Hippocampal formation (tissue), 2 donors: ENCODE measurements at places on chromosomes 11 and 22.

DNA sequence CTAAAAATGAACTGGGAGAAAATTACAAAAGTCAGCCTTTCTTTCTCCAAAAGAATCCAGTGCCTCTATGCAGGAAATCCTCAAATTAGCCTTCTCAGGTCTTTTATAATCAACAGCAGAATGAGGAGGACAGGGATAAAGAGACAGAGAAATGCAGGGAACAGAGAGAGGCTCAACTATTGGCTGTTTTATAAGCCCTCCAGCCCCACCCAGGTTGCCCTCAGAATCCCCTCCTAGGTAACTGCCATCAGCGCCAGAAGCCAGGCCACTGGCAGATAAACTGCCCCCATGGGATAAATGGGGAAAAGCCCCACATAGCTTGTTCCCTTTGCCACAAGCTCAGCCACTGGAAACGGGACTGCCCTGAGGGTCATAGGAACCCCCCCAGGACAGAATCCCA is 10.9 kb upstream of the HMOX1 start:
- no peak for DNase-seq

GRCh38 chr22:45001653-45002052 is 8.2 kb downstream of the PHF21B start:
- DNase-seq, result no peak

- no peak for DNase-seq
Observed at GRCh38 chr11:131418189-131418588, 47.8 kb downstream of the NTM start.

DNA sequence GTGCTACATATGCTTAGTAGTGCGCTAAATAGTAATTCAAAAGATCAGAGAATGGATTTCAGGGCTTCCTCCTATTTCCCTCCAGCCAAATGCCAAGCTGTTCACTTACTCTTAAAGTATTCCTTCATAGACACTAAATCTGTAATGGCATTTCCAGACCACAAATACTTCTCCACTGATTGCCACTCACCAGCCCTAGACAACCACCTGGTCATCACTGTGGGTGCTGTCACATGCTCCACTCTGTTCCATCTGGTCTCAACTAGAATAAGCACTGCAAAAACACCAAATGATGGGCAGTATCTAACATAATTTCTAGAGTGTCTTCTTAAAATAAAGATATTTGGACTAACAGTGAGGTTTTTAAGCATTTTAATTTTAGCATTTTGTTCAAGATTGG is 341.3 kb downstream of the AASDHPPT start:
- DNase-seq, result no peak

DNA sequence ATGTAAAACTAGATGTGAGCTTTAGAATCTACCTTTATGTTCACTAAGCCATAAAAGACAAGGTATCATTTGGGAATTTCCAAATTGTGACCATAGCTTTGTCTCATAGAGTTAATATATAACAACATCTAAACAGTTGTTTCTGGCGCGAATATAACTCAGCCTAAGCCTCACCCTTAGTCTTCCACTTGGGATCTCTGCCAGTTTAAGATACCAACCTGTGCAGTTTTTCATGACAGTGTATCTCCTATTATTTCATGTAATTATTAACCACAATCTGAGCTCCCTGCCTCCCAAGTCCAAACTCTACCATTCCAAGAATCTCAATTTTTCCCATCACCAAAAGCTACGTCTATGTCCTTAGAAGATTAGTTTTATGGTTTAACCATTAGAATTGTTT is 572.5 kb upstream of the ISX start:
- DNase-seq, result no peak

GRCh38 chr11:8250981-8251615 is 12.6 kb downstream of the LMO1 start:
- DNase-seq, result no peak

DNA sequence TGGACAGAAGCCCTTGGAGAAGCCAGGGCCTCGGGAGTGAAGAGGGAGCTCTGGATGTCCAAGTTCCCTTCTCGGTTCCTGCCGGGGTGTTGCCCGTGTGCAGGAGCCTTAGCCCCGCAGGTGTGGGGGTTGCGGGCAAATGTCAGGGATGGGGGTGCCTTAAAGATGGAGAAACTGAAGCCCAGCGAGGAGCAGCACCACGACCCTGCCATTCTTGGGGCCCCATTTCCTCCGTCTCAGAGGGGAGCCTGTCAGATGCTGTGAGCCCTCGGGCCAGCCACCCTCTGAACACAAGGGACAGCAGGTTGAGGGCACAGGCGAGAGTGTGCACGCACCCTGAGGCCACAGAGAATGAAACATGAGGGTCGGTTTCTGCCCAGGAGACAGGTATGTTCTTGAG is 6.3 kb downstream of the OSBPL5 start:
- no peak for DNase-seq

DNA sequence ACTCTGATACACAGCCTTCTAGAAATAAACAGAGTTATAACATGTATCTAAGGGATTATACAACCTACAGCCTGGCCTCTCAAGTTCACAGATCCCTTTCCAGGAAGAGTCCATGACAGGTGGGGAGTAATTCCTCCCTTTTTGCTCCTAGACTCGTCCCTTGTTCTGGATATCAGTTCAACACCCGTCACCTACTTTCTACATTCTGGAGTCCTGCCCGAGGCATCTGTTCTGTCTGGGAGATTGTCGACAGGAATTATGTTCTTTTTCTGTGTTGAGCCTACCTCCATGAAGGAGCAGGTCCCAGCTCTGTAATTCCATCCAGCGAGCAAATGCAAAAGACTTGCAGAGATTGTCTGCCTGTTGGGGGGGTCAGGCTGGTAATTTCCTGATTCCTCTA is 224.6 kb upstream of the NTM start:
- no peak for DNase-seq

DNA sequence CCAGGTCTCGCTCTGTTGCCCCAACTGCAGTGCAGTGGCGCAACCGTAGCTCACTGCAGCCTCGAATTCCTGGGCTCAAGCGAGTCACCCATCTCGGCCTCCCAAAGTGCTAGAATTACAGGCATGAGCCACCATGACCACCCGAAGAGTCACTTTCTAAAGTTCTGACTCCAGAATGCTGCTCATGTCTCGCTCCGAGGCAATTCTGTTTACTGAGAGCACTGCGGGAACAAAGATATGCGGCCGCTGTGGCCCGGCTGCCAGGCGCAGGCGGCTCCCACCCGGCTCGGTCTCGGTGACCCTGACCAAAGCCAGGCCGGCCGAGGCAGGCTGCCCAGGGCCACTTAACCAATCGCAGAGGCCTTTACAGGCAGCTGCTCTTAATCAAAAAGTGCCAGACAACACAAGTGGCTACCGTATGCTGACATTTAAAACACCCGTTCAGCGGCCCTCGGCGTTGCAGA is 78.7 kb downstream of the PHF21B start:
- DNase-seq, result peak; percentile 24

DNA sequence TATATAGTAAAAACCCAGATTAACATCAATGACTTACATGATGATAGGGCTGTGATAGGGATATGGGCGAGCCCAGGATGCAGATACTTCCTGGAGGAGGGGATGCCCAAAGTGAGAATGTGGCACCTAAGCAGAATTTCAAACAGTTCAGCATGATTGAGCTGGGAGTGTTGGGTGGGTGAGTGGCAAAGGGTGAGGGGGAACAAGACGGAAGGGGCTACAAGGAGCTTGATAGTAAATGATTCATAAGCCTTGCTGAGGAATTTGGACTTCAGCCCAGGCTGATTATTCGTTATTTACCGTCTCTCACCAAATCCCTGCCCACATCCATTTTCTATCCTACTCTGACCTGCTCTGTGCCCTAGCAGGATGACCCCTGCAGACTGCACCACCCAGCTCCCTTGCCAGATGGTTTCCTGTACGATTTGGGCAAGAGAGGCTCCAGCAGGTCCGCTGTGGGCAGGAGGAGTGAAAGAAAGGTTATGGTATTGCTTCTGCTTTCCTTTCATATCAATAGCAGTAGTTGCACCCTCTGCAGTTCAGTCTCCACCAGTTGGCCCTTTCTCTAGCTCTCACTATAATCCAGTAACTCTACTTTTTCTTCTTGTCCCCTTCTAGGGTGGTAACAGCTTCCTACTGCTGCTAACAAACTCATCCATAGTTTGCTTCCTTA is 30.3 kb upstream of the SIK2 start:
- no peak for DNase-seq

GRCh38 chr11:20363149-20363499 is 390 bp upstream of the HTATIP2 start:
- no peak for DNase-seq

DNA sequence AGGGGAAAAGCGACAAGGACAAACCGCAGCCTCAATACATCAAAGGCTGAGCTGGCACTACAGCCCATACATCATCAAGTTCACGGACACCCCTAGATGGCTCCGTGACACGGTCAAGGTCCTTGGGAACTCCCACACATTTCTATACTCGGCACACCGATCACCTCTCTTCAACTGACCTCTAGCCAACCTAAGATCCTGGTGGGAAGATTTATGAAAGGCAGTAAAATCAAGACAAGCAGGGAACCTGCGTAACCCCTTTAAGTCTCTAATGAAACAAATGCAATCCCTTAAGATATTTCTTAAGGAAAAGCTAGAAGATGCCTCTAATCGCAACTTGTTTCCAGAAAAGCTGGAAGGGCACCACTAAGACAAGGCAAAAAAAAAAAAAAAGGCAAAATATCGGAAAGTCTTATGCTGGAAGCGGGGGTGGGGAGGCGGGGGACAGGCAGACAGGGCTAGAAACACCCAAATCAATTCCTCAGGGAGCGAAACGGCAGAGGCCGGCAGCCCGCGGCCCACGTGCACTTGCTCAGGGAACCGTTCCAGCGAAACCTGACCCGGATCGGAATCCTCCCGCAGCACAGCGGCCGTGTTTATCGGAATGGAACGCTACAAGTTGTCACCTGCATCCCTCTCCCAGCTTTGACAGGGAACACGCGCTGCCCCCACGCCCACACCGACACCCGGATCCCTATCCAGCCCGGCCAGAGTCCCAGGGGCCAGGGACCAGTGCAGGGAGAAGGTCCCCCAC is 1.4 kb downstream of the ARHGAP20 start:
- no peak for DNase-seq

DNA sequence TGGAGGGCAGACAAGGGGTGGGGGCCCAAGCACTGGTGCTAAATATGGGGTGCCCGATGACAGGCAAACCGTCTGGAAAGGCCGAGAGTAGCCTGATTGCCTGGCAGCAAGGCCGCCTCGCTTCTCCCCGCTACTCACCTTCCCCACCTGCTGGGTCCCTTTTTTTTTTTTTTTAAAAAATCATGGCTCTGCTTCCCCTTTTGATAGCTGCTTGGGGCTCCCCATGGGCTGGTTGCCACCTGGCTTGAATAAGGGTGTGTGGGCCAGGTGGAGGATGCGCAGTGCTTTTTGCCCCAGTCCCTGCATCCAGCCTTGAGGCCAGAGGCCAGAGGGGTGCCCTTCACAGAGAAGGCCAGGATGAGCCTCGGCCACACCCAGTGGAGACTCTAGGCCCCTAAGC is 112.0 kb downstream of the ST3GAL4 start:
- DNase-seq, result no peak

DNA sequence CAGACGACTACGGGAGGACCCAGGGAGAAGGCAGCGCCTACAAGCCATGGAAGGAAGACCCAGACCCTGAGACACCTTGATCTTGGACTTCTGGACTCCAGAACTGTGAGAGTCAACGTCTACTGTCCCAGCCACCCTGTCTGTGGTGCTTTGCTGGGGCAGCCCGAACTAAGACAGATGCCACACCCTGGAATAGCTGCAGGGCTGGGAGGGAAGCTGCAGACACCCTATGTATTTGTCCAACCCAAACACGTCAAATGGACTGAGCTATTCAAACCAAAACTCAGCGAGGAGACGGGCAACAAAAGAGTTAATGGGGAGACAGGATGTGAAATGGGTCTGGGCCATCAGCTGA is 169.3 kb downstream of the CTTN start:
- DNase-seq, result no peak

DNA sequence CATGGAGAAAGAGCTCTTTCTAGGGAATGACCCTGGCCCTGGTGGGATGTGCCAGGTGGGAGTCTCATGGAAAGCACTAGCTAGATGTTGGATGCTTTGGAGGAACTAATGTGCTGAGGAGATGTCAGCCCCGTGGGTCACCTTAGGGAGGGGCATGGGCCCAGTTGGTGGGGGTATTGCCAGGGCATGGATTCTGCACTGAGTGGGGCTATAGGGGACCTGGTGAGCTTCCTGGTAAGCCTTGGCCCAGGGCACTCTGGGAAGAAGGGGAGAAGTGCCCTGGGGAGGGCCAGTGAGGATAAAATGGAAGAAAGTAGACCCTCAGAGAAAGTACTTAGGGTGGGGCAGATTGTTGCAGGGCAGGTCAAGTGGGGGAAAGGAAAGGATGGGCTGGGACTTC is 65.2 kb upstream of the SORL1-AS1 start:
- DNase-seq, result no peak

DNA sequence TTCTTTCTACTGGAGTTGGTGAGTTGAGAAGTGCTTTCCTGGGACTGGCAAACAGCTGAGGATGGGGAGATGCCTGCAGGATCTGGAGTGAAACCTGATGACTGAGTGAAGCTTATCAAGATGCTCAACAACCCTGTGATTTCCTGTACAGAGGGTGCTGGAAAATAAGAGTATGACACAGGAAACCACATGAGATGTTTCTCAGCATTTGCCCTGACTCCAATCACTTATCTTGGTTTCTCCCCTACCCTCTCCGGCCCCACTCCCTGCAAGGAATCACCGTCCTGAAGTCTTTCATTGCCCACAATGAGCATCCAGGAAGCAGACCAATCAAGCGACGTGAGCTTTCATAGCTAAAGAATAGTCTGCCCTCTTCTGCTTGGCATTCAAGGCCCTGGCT is at the start of gene MRGPRX2:
Gene MRGPRX2, minus strand, starts transcription at position 89 of the 400 bp plus-strand sequence. CDS start 4,315 bp downstream, outside the sequence.
- no peak for DNase-seq

- DNase-seq, result no peak
Observed at GRCh38 chr22:45934659-45935341, 42.2 kb downstream of the WNT7B start.

DNA sequence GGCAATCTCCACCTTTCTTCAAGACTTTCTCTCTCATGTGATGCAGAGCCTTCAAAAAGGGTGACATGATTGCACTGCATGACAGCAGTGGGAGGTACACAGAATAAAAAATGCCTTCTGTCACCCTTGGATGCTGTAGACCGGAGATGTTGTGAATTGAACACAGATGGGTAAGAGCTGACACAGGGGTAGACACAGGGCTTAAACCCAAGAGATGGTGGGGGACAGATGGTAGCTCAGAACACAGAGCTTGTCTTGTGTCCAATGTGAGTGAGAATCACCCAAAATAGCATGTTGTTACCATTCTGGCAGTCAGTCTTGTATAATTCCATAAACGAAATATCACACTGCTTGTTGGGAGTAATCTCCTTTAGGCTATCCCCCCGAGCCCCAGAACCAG is 69.9 kb downstream of the JRKL start:
- no peak for DNase-seq

DNA sequence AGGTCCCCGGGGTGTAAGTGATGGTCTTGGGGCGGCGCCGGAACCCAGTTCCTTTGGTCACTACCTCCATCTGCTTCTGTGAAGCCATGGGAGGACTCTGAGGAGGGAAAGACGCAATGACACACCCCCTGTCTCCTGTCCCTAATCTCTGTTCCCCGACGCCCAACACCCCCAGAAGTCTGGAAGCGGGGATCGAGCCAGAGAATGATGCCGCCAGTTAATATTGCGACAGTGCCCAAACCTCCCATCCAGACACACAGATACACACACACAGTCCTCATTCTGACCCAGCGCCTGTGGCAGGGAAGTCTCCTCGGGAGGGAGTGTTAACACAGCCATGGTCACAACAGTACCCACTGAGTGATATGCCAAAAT is 352 bp downstream of the C22orf23 start:
- no peak for DNase-seq

GRCh38 chr11:116721988-116722387 is 50.8 kb downstream of the BUD13 start:
- peak; percentile 32 for DNase-seq
